ENCODE measurements at places on chromosomes 1 and 21.

- no peak for DNase-seq
These were observed 115.8 kb upstream of the ZRANB2 start for GRCh38 chr1:71196685-71197084.

GRCh38 chr1:50295566-50295965, 127.7 kb downstream of the DMRTA2 start:
- DNase-seq, result no peak

DNA sequence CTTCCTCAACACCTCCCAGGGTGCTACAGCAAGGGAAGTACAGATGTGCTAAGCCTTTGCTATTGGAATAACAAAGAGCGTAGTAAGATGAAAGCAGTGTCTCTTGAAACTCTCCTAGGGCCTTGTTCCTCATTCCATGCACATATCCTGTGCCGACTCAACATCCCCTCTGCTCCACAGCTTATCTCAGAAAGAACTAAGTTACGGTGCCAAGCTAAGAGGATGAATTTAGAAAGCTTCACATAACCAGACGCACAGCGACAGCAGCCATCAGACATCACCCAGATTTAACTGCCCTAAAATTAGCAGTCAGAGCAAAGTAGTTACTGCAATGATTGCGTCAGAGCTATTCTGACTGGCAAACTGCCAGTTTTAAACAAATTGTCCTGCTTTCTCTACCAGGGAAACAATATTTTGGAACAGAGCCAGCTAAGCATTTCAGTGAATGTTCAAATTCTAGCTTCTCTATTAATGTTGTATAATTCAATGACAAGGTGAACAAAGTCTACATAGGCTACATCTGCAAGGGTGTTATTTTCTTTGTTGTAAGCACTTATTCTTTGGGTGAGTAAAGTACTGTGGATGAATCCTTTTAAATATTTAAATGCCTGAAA, 9.5 kb downstream of the SIPA1L2 start:
- DNase-seq, result peak; percentile 73

DNA sequence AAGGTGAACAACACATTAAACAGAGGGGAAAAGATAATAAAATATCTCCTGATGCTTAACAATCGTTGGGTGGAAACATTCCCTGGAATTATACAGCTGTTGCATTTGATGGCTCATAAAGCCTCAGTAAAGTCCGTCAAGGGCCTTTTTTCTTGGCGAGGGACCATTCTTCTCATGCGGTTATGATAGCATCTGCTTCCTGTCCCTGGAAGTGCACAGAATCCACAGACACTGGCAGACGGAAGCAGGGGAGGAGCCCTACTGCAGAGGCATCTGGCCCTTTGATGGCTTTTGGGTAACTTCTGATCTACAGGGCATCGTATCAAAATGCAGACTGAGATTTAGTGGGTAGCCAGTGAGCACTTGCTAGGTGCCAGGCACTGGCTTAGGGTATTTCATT, 286.9 kb downstream of the KIF26B start:
- DNase-seq, result no peak

DNA sequence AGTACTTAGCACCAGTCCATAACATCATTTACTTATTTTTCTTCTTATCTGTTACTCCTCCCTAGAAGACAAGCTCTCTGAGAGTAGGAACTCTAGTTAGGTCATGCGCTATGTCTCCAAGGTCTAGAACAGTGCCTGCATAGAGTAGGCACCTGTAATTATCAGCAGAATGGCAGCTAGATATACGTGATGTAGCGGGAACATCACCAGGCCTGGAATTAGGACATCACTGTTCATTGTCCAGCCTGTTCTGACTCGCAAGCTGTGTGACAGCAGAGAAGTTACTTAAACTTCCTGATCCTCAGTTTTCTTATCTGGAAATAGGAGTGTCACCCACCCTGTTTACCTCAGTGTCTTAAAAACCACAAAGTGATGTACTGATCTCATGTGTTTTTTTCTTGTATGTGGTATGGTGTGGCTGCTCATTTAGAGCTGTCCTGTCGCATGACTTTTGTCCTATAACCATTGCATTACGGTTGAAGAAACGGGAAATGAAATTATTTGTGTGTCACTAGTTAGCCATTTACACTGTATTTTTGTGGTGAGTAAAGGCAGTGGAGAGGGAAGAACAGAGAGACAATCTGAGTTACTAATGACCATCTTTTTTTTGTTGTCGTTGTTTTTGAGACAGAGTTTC, 37.1 kb upstream of the EXO1 start:
- DNase-seq, result no peak

GRCh38 chr1:216793973-216794372, 70.7 kb upstream of the ESRRG start:
- no peak for DNase-seq

GRCh38 chr1:248804771-248805681, 20.7 kb downstream of the SH3BP5L start:
- no peak for DNase-seq

- DNase-seq, result no peak
These were observed 39.3 kb upstream of the MUTYH start for GRCh38 chr1:45379524-45379923.

DNA sequence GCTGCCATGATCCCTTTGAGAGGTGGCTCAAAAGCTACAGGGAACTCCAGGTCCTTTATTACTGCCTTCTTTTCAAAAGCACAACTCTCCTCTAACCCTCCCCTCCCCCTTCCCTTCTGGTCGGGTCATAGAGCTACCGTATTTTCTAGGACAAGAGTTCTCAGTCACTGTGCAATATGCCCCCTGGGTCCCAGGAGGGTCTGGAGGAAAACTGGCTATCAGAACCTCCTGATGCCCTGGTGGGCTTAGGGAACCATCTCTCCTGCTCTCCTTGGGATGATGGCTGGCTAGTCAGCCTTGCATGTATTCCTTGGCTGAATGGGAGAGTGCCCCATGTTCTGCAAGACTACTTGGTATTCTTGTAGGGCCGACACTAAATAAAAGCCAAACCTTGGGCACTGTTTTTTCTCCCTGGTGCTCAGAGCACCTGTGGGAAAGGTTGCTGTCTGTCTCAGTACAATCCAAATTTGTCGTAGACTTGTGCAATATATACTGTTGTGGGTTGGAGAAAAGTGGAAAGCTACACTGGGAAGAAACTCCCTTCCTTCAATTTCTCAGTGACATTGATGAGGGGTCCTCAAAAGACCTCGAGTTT, 3.1 kb downstream of the BTG2 start:
- no peak for DNase-seq

- DNase-seq, result no peak
These were observed 301.2 kb upstream of the SPAG17 start for GRCh38 chr1:118486199-118486598.

DNA sequence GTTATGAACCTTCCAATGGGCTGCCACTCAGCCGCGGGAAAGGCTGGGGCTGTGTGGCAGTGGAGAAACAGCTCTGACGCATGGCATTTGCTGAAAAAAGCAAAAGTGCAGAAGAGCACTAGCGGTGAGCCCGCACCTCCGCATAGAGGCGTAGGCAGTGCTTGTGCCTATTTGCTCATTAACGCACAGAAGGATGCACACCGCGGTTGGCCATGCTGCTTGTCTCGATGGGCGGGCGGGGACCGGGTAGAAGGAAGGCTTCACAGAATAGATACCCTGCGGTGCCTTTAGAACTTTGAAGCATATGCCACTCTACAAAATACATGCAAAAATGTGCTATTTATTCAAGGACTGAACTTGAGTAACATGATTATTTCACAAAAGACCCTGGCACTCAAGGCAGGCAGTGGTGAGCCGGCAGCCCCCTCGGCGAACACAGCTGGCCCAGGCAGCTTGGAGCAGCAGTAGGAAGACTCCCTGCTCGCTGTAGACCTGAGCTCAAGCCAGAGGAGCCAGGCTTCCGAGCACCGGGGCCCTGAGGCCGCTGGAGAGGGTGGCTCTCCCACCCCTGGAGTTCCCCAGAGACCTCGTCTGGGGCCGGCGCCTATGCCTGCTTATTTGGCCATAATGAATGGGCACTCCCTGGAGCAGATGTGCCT, 71.5 kb downstream of the SIK1 start:
- DNase-seq, result no peak

DNA sequence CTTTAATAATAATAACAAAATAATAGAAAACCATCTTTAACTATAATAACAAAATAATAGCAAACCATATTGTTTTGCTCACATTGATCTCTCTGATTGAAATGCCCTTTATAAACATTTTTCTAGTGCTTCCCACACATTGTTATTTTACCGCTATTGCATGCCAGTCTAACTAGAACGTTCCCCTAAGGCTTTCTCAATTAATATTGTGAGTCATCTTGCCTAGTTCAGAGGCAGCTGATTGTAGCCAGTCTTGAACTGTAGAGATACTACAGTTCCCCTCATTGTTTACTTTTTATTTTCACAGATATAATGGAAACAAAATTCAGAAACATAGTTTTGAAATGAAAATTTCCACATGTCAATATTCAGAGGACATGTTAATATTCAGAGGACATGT, 192.3 kb upstream of the ADGRL4 start:
- no peak for DNase-seq

- DNase-seq, result no peak
These were observed 30.5 kb downstream of the ZCCHC17 start for GRCh38 chr1:31327381-31327780.

- peak; percentile 66 for DNase-seq
These were observed 76.7 kb downstream of the ARHGEF16 start for GRCh38 chr1:3530926-3531818.

- DNase-seq, result no peak
These were observed 127.8 kb downstream of the NTMT2 start for GRCh38 chr1:170273291-170274130.

GRCh38 chr1:162272419-162272818, 104.2 kb downstream of the SPATA46 start:
- DNase-seq, result no peak

DNA sequence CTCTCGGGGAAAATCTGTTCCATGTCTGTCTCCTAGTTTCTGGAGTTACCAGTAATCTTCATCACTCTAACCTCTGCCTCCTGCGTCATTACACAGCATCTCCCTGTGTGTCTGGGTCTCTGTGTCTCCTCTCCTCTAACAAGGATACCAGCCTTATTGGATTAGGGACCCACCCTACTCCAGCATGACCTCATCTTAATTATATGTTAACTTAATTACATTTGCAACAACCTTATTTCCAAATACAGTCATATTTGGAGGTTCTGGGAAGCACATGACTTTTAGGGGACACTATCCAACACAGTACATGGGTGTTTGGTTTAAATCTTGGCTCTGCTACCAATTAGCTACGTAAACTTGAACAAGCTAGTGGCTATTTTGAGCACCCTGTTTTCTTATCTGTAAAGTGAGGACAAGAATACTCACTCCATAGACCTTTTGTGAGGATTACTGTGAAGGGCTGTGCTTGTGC, 83.9 kb upstream of the SGIP1 start:
- no peak for DNase-seq
